ENCODE measurements at places on chromosomes 1 and 21. TPM values are rescaled to one million over a fixed set of nuclear protein-coding genes. Genes with fewer than 3 reads are reported as not detected.

The FCER1G gene
- 161 TPM for polyA plus RNA-seq

The SPATA1 gene
- 0.24 TPM for polyA plus RNA-seq

The SPRR4 gene
- not detected for polyA plus RNA-seq

The CACNA1S gene
- polyA plus RNA-seq: not detected

The DNAI4 gene
- polyA plus RNA-seq: 1.7 TPM

The RIMKLA gene
- polyA plus RNA-seq: 0.58 TPM

The OR2T35 gene
- not detected for polyA plus RNA-seq

DNA sequence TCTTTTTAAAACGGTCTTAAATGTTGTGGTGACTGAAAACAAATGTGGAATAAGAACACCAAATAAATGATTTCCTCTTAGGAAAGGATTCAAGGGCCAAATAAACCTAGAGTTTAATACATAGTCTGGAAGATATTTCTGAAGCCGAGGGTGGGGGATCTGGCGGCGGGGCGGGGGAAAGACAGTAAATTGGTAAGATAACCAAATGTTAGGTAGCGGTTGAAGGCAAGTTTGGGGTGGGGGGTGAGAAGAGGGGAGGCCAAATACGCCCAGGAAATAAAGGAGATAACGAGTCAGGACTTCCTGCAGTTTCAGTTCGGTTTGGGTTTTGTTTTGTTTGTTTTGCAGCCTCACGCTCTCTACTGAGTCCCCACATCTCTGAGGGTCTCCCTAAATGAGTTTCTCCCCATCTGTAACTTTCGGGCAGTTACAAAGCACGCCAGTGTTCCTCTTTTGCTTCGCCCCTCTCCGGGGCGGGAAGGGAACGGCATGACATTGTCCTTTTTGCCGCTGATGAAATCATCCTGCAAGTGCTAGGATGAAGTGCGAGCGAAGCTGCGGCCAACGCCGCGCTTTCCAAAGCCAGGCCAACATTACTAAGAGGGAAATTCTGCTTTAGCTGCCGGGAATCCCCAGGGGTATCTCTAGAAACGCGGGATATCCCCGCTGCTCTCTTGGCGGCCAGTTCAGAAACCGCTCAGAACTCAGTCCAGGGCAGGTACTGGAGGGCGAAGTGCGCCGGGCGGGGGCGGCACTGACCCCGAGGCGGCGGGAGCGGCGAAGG lies 844 bp downstream of the NIBAN1 start:
- DNase-seq: no peak

DNA sequence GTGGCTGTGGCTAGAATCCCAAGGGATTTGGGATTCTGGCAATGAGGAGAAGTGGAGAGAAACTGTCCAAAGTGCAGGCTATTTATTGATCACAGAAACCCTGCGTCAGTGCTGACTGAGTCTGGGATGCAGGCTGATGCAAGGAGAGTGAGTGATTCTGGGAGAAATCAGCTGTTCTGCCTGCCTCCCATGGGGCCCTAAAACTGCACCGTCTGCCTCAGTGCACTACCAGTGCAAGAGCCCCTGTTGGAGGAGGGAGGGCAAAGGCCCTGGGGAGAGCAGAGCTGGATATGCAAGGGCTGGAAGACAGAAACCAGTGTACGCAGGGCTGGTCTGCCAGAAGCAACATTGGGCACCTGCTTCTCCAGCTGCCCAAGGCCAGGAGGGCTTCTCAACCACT lies 42.6 kb downstream of the C1orf198 start:
- DNase-seq: no peak

- DNase-seq: peak; percentile 78
Observed at GRCh38 chr1:31376375-31377134, 3.7 kb upstream of the FABP3 start.

DNA sequence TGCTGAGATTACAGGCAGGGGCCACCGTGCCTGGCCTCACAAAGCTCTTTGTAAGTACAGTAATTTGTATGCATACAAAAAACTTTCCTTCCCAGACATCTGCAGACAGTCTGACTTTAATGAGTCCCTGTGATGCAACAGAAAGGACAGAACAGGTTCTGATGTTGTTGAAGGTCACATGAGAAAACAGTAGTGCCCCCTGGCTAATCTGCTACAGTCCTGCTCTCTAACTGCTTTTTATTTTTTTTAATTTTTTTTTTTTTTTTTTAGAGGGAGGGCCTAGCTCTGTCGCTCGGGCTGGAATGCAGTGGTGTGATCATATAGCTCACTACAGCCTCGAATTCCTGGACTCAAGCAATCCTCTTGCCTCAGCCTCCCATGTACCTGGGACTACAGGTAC lies 36.7 kb downstream of the ACBD3 start:
- DNase-seq: no peak

GRCh38 chr1:232227306-232227705 lies 402.6 kb downstream of the SIPA1L2 start:
- no peak for DNase-seq

GRCh38 chr1:221576268-221576667 lies 165.6 kb downstream of the DUSP10 start:
- DNase-seq: no peak

GRCh38 chr1:2258996-2259395 lies 30.9 kb downstream of the SKI start:
- DNase-seq: no peak

DNA sequence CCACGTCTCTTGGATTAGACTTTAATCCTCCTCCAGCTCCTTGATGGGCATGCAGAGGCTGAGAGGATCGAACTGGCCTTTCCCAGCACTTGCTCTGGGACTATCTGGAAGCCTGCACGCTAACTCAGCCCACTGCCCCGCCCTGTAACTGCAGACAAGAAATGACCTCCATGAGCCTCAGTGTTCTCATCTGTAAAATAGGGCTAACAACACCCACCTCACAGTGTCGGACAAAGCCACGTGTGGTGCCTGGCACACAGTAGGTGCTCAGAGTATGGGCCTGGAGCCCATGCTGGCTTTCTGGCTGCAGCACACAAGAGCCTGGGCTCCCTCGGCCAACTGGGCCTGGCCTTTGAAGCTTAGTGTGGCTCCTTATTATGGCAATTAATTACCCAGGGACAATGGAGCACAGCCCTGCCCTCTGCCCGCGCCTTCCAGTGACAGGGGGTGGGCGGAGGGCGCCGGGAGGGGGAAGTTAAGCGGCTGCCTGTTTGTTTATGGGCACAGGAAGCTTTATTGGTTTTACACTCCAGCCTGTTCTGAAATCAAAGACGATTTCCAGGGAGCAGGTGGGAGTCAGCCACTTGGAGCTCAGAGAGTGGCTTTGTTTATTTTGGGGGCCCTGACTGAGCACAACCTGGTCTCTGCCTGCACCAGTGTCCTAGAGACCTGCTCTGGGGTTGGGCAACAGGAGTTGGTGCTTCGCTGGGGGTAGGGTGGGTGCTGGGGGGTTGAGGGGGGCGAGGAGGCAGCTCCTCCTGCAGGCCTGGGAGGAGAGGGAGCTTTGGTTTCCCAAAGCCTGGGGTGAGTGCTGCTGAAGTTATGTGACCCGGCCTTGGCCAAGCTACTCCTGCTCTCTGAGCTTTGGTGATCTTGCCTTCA lies 31.0 kb downstream of the PAX7 start:
- no peak for DNase-seq

GRCh38 chr1:92447976-92448375 lies 38.7 kb downstream of the GFI1 start:
- DNase-seq: no peak

DNA sequence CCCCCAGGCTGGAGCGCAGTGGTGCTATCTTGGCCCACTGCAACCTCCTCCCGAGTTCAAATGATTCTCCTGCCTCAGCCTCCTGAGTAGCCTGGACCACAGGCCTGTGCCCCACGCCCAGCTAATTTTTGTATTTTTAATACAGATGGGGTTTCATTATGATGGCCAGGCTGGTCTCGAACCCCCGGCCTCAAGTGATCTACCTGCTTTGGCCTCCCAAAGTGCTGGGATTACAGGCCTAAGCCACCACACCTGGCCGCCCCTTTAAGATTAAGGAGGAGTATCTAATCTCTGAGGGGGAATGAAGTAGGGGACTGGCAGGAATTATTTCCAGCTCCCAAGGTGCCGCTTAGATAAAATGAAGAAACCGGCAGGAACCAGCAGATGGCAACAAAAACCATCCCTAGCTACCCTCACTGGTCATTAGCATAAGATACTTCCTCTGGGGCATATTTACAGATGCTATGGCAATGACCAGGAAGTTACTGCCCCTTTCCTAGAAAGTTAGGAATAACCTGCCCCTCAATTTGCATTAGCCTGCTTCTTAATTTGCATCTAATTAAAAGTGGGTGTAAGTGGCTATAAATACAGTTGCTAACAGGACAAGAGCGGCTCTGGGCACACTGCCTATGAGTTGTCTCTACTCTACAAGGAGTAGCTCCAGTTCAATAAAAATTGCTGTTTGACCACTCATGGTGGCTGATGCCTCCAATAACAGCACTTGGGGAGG lies 7.1 kb upstream of the NSUN4 start:
- DNase-seq: no peak

GRCh38 chr1:117069220-117069844 lies 9.2 kb downstream of the TTF2 start:
- no peak for DNase-seq

DNA sequence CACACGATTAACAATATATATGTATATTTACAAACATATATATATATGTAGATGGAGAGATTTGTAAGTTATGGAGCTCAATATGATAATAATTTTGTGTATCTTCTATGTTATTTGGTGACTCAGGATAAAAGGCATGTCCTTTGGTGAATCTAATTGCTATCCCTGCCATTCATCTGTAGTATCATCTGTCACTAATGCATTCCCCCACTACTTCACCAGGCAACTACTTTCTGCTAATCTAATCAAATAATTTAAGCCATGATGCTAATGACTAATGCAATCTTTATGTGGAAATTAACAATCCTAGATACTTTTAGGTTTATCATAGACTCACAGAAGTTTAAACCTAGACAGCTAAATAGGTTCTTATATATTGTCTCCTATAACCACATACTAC lies 1074.5 kb downstream of the PLA2G4A start:
- no peak for DNase-seq

All from urinary bladder (tissue), 4 donors.